Stimulated activated CD4-positive, alpha-beta T cell treated with anti-CD3 and anti-CD28 coated beads, Interleukin-4, amount 100 ng/mL, for 24 hours (primary cell): ENCODE measurements at places on chromosomes 4 and X.
A peak's percentile ranks its signal among the peaks of the same experiment; 100 is the strongest.

GRCh38 chr4:111919639-111920038 lies 225.6 kb upstream of the FAM241A start:
- no peak for DNase-seq

DNA sequence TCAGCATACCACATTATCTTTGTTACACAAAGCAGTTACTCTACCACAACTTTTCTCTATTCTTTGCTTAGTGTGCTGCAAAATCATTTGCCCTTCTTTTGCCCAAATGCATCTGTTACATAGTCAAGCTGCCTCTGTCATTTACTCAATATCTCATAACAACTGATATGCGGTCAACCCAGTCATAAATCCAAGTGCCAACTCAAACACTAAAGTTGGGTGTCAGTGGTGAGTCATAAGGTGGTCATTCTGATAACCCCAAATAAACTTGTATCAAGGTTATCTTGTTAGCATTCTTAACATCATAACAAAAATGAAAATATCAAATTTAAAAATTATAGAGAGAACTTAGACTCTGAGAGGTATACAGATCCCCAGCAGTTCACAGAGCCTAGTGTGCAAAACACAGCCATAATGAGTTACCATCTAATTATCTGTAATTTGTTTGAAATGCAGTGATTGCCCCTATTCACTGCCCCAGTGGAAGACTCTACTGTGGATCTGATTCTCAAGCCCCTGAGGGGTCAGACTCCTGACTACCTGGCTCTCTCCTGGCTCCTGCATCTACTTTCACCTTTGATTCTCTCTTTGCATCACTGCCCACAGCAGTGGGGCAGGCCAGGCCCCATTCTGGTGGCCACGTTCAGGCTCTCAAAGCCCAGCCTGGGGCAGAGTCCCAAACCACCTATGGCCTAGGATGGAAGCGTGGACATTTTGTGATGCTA lies 29.2 kb downstream of the TBC1D9 start:
- DNase-seq, result no peak

GRCh38 chr4:22676063-22676462 lies 16.7 kb upstream of the GBA3 start:
- DNase-seq, result no peak

GRCh38 chr4:8370106-8370787 lies 70.3 kb downstream of the ACOX3 start:
- DNase-seq, result no peak

GRCh38 chr4:23993373-23993772 lies 103.5 kb upstream of the PPARGC1A start:
- DNase-seq, result no peak

DNA sequence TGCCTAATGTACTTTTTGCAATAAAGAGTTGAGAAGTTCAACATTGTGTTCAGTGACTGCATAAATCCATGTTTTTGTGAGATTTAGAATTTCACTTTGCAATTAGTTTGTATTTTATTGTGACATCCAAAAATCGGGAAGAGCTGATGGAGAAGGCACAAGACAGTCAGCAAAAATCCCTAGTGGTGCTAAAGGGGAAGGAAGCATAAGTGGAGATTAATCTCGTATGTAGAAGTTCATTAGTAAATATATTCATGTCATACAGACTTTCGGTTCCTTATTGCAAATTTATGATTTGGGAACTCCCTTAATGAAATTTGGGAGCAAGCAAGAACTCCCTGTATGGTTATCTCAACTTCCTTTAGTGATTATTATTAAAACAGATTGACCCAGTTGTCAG lies 57.8 kb upstream of the SLC39A8 start:
- no peak for DNase-seq

GRCh38 chr4:143514497-143514896 lies 995 bp downstream of the SMARCA5 start:
- DNase-seq, result peak; percentile 12

DNA sequence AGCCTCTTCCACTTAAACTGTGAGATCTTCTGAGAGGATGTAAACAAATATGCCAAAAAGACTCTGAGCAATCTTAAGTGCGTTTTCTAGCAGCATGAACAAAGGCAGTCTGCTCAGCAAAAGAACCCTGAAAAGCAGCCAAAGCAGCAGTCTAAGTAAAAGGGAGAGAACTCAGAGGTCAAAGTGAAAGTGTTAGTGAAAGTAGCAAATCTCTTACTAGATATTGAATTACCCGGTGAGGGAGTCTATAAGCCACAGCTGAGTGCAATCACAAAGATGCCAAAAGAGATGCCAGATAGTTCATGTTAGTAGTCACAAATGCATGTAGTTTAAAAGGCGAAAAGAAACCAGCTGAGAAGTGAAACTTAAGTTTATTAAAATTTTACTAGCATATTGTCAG lies 7.9 kb upstream of the GNRHR start:
- no peak for DNase-seq

- no peak for DNase-seq
These were observed 123.4 kb downstream of the HMX1 start for GRCh38 chr4:8748236-8748575.

DNA sequence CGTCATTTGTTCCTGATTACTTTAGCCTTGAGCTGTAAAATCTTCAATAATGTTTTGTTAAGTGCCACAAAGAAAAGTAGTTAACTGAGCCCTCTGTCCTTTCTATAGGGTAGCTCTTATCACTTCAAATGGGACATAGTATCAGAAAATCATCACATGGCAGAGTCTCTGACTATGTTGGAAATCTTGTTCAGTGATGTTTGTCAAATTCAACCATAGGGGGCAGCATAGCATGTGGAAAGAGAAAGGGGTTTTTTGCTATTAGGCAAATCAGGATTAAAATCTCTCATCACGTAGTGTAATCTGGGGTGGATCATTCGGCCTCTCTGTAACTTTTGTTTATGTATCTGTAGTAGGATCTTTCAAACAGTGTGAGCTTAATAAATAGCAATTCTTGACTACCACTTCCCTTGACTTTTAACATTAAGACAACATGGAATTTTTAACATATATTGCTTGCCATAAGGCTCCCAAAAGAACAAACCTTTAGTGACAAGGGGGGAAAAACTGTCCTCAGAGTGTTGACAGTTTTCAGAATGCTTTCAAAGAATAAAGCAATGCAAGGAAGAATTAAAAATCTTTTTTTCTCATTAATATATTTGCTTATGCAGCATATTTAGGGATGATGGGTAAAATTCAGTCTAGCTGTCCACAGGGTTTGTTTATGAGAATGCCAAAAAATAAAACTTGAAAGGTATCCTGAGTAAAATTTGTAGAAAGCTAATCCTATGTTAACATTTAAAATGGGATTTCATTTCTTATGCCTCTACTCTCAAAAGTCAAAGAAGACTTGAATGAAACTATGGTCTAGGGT lies 127.2 kb downstream of the FBXW7 start:
- peak; percentile 22 for DNase-seq

GRCh38 chr4:97548186-97548585 lies 595.1 kb downstream of the STPG2 start:
- DNase-seq, result no peak

DNA sequence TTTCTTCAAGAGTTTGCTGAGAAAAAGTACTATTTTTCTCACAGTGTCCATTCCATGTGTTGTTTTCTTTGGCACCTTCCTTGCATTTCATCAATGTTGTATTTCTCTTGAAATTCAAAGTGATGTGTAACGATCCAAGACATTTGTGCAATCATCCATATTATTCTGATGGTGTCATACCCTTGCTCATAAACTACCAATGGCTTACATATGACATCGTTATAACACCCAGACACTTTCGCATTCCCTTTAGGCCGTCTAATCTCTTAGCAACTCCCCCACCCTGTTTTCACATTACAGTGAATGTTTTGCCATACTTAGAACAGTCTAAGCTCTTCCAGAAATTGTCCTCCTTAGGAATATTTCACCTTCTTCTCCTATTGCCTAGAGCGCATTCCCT lies 1779.0 kb downstream of the PCDH7 start:
- DNase-seq, result no peak

GRCh38 chrX:44507292-44507691 lies 35.4 kb downstream of the FUNDC1 start:
- peak; percentile 14 for DNase-seq

- no peak for DNase-seq
These were observed 3.7 kb upstream of the SPARCL1 start for GRCh38 chr4:87532907-87533306.

DNA sequence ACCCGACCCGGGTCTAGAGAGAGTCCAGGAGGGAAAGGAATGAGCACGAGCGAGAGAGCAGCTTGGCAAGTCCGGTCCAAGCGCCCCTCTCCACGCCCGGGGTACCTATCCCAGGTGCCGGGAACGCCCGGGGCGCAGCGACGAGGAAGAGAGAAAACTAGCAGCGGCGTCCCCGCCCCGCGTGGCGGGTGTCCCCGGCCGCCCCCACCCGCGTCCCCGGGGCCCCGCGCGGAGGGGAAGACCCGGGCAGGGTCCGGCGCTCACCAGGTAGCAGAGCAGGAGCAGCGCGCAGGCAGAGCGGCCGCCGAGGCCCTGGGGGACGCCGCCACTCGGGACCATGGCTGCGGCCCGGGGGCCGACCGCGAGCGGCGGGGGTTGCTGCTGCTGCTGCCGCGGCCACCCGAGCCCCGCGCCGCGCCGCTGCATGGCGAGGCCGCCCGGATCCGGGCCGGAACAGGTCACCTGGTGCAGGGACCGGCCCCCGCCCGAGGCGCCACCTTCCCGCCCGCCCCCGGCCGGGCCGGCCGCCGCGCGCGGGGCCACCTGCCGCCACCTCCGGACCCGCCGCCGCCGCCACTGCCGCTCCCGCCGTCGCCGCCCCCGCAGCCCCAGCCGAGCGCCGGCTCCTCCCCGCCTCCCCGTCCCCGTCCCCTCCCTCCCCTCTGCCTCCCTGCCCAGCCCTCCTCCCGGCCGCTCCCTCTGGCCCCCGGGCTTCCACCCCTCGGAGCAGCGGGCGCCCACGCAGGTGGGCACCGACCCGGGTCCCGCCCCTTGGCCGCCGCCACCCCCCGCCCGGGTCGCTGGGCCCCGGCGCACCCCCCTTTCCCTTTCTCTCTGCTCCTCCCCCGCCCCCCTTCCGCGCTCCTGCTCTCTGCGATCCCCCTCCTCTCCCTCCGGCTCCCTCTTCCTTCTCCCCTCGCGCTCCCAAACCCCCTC lies at the start of gene SEL1L3:
SEL1L3 (minus strand) TSS at position 578 of the 936 bp plus-strand sequence; CDS start at position 426, 152 bp downstream.
- DNase-seq, result peak; percentile 51

DNA sequence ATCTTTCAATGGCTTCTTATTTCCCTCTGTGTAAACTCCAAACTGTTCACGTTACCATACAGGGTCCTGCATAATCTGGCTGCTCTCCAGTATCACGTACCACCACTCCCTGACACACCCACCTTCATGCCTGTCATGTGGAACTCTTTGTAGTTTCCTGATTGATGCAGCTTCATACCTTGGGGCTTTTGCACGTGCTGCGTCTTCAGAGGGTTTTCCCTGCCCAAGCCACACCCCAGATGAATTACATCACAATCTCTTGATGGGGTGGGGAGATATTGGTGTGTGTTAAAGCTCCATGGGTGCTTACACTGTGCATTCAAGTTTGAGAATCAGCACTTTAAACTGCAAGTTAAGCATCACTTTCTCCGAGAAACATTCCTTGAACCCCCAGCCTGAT lies 101.9 kb downstream of the CT47B1 start:
- DNase-seq, result no peak

DNA sequence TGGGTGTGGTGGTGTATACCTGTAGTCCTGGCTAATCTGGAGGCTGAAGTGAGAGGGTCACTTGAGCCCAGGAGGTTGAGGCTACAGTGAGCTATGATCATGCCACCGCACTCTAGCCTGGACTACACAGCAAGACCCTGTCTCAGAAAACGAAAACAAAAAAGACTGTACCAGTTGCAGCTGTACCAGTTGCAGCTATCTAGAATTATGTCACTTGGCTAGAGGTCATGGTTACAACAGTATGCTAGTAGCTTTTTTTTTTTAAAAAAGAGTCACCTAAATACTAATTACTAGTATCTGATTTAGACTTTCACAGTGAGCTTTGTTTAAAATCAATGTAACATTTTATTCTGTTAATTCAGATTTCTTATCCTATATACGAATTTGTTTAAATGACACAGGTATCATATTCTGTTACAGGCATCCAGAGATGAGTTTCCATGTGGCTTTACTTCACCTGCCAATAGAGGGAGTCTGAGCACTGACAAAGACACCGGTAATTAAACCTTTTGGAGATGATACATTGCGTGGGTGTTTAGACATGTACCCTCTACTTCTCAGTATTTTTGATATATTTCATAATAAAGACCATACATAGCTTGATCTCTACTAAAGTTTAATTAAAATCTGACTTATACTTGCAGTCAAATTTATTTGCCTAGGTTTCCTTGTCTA lies 100.2 kb upstream of the IL13RA1 start:
- no peak for DNase-seq
